ENCODE measurements at places on chromosomes 7 and 10.

- DNase-seq: no peak
Observed at GRCh38 chr7:114085592-114086501, 167.0 kb upstream of the PPP1R3A start.

DNA sequence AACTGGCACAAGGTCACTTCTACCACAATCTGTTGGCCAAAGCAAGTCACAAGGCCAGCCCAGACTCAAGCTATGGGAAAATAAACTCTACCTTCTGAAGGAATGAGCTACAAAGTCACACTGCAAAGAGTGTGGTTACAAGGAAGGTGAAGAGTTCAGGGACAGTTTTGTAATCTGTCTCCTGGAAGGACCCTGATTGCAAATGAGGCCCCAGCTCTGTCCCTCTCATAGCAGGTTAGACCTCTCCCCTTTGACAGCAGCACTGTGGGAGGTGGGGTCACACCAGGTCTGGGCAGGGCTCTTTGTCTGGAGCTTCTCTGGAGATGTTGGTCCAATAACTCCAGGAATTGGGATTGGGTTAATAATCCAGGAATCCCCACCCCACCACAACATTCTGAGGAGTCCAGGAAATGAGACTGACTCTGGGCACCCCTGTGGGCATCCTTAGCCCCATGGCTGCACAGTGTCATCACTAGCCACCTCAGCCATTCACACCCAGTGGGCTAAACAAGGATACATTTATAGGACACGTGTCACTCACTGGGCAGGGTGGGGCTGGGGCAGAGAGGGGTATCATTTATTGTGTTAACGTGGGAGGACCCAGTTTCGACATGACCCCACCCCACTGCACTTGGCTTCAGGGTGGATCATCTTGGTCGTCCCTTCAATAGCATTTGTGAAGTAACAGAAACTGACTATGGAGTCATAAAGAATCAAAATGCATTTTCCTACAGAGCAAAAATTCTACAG, 23.7 kb upstream of the C10orf105 start:
- DNase-seq: no peak

- no peak for DNase-seq
Observed at GRCh38 chr7:154324196-154324595, 272.0 kb downstream of the DPP6 start.

DNA sequence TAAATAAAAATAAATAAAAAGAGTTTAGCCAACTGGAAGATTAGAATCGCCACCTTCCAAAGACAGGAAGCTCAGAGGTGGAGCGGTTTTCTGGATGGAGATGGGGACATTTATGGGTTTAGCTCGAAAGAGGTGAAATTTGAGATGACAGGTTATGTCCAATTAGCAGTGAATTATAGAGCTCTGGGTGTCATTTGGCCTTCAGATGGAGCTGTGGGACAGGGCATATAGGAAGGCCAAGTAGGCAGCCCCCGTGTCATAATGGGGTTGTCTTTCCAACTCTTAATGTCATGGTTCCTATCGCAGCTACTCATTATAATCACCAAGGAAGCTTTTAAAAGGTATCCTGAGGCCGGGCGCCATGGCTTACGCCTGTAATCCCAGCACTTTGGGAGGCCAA, 21.0 kb upstream of the EEPD1 start:
- DNase-seq: no peak

DNA sequence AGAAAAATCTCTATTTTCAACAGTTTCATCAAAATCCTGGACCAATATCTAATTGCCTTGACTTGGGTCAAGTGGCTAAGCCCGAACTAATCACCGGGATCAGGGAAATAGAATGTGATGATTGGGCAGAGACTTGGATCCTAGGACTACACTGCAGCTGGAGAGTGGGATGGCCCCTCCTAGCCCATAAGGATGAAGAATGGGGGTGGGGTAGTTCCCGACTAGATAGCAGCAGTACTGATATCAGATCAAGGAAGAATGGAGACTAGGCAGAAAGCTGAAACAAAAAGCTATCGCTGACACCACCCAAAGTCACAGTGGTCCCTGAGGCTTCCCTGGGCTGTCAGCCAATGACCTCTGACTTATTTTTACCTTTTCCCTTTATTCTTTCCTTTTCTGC, 160.4 kb upstream of the PHYHIPL start:
- DNase-seq: no peak

GRCh38 chr7:99473315-99473596, 566 bp downstream of the ZNF789 start:
- DNase-seq: no peak

- no peak for DNase-seq
Observed at GRCh38 chr7:128099204-128099671, 68.0 kb upstream of the LRRC4 start.

DNA sequence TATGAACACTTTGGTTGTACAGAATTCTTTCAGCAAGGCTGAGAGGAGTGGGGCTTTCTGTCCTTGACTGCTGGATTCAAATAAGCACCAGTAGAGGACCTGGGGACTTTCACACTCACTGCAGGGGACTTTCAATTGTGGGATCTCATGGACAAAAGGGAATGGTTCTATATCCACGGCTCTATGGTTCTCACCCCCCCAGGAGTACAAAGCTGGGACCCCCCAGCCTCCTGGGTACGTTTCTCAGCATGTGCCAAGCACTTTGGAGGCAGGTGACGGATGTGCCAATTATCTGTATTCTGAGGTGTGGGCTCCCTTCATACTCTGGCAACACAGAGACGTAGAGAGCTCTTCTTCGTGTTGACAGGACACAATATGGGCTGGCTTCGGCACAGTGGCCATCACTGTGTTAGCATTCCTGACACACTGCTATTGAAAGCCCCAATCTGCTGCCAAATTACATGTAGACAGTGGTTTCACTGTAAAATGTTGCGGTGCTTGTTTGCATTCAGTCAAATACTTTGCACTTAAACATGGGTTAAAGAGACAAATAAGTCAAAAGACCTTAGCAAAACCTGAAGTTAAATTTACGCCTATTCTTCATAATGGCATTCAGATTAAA, 92.7 kb upstream of the SAMD8 start:
- DNase-seq: no peak

DNA sequence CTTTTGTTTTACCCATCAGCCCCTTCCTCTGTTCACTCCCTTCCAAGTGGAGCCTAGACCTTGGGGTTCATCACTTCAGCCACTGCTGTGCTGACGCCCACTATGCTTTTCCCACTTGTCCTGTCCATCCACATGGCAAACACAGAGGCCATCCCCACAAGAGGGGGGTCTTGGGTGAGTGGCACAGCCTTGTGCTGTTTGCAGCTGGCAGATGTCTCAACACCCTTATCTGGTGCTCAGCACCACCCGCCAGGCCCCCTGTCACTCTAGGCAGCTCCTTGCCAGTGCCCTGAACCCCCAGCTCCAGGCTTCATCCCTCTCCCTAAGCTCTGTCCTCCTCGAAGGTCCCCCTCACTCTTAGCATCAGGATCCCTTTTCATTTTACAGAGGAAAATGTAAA, 13.1 kb downstream of the BLVRA start:
- no peak for DNase-seq

- DNase-seq: no peak
Observed at GRCh38 chr10:22894714-22895113, 33.1 kb upstream of the ARMC3 start.

DNA sequence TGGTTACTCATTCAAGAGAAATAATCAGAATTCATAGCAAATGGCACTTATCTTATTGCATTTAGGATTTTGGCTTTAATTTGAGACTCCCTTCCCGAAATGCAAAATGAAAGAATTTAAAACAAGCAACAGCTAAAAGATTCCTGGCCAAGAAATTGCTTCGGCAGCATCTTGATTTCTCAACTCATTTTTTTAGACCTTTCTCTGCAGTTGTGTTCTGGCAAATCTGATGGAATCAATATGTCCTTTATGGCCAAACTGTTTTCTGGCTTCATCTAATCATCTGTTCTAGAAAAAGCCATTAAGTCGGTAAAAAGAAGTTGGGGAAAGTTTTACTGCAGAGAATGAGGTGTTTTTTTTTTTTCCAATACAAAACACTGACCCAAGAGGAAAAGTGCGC, 172.1 kb downstream of the SLC16A9 start:
- no peak for DNase-seq

- no peak for DNase-seq
Observed at GRCh38 chr10:73946253-73947145, 35.6 kb downstream of the PLAU start.

- no peak for DNase-seq
Observed at GRCh38 chr10:106793617-106794016, 370.9 kb downstream of the SORCS1 start.

- no peak for DNase-seq
Observed at GRCh38 chr7:131110297-131111080, 217.2 kb upstream of the MKLN1 start.

GRCh38 chr10:7409732-7410168, 1.1 kb downstream of the SFMBT2 start:
- DNase-seq: no peak

DNA sequence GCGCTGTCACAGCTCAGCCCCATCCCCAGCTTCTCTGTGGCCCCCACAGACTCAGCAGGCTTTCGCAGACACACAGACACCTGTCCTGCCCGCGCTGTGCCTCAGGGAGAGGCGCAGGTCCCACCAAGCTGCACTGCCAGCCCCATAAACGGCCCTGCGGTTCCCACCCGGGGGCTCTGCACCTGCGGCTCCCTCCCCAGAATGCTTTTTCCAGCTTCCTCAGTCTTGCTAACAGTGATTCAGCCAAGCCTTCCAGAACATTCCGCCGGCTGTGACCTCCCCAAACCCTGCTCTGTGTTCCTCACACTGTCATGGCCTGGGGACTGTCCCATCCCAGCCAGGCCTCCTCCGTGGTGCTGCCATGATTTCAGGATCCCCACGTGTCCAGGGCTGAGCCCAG, 27.8 kb upstream of the TNRC18 start:
- no peak for DNase-seq

DNA sequence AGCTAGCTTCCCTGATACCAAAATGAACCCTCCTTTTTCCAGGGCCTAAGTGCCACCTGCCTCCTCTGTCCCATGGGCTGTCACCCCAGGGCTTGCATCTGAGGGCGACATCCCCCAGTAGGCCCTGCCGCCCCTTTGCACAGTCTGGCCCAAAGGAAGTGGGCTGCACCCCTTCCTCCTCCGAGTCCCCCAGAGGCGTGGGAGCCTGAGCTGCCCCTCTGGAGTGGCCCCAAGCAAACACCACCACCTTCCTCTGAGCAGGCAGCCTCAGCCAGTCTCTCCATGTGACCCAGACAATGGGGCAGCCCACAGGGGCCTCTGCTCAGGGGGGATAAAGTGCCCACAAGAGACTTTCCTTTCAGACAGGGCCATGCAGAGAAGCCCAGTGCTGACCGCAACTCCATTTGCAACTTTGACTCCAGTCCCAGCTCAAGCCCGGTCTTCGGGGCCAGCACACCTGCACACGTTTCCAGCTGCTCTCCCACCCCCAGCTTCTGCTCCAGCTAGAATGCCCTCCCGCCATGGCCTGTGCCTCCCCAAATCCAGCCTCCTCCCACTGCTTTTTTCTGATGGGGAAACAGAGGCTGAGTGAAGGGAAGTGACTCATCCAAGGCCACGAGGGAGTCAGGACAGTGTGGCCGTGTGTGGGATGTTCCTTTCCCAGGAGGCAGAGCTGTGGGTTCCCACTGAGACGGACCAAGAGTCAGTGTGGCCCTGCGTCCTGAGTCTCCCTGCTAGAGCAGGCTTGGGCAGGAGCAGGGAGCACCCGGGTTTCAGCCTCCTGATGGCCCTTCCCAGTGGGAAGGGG, 111.9 kb downstream of the ZMIZ1 start:
- no peak for DNase-seq

DNA sequence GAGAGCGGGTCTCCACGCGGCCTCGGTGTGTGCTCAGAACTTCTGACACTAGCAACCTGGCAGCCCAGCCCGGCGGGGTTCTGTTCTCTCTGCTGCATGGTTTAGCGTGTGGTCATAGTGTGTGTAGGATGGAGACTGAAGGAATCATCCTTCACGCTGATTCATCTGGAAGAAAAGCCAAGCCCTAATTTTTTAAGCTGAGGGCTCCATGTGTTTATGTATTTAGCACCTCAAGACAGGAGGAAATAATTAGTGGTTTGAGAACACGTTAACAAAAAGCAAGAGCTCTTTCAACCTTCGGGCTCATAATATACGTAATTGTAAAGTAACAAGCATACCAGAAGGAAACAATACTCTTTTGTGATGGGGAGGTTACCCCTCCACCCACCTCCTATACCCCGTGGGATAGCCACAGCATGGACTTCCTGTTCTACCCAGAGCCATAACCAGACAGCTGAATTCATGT, 504.6 kb upstream of the MKI67 start:
- DNase-seq: no peak

GRCh38 chr7:4882169-4883032, 1.1 kb downstream of the RADIL start:
- DNase-seq: no peak

DNA sequence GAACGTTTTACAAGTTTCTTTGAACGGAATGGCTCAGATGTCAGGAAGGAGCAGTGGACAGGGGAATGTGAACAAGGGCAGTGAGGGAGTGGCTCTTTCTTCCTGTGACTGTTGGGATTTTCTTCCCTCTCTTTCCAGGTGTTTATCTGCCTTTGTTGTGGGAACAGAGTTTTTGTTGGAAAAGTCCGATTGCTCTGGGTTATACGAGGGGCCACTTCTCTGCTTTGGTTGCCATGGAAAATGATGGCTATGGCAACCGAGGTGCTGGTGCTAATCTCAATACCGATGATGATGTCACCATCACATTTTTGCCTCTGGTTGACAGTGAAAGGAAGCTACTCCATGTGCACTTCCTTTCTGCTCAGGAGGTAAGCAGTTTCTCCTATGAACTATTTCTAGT, 41.4 kb downstream of the ZRANB1 start:
- DNase-seq: no peak

DNA sequence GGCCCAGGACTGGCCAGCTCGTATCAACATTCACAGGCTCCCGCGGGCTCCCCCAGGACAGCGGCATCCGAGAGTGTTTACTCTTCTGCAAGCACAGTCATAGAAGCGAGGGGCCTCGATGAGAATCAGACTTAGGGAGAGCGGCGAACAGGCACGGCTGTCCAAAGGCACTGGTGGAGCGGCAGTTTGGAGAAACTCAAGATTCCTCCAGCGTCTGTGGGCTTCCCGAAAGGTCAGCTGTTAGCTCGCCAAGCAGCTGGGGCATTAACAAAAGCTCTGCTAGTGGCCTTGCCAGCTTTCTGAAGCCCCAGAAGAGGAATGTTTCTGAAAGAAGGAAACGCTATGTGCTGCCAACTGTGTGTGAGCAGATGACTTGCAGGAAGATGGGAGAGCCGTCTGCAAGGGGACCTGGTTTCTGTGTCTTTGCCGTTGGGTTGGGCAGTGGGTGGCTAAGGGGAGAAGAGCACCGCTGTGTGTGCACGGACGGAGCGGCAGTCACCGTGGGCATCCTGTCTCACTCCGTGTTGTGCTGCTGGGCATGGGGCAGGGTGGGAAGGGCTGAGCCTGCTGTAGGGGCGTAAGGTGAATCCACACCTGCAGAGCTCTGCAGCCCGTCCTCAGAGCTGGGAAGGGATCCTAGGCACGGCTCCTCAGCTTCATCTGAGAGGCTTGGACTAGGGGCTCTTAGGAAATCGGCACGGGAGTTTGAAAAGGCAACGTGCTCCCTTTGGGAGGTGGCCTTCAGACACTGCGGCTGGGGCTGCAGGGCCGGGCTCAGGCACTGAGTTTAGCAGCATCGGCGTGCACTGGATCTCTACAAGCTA, 42.1 kb downstream of the AMZ1 start:
- DNase-seq: no peak
